ENCODE measurements at places on chromosomes 12 and 14.

DNA sequence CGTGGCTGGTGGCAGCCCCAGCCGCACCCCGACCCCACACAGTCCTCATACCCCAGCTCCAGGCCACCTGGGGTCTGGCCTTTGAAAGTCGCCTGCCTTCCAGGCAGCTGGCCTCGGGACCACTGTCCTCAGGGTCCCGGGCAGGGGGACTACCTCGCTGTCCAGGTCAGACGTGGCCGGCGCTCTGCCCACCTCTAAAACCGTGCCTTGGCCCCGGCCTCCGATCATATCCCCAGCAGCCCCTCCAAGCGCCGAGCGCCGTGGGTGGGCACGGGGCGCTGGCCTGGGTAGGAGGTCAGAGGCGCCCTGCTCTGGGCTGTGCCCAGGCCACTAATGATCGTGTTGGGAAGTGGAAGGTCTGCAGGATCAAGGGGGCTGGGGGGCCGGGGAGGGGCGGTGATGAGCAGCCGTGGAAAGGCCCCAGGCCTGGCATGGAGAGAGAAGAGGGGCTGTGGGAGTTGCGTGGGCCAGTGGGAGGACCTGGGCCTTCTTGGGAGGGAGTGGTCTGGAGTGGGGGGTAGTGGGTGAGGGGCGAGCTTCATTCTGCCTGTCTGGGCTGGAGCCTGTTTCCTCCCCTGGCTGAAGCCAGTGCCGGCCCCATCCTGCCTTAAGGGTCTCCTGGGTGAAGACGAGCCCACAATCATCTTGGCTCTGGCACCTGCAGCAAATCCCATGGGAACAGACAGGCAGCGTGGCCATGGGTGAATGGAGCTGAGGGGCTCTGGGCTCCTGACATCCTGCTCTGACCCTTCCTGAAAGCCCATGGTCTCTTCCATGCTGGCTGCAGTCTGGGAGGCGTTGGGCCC is 4.9 kb downstream of the TMEM121 start:
- DNase-seq = no peak

DNA sequence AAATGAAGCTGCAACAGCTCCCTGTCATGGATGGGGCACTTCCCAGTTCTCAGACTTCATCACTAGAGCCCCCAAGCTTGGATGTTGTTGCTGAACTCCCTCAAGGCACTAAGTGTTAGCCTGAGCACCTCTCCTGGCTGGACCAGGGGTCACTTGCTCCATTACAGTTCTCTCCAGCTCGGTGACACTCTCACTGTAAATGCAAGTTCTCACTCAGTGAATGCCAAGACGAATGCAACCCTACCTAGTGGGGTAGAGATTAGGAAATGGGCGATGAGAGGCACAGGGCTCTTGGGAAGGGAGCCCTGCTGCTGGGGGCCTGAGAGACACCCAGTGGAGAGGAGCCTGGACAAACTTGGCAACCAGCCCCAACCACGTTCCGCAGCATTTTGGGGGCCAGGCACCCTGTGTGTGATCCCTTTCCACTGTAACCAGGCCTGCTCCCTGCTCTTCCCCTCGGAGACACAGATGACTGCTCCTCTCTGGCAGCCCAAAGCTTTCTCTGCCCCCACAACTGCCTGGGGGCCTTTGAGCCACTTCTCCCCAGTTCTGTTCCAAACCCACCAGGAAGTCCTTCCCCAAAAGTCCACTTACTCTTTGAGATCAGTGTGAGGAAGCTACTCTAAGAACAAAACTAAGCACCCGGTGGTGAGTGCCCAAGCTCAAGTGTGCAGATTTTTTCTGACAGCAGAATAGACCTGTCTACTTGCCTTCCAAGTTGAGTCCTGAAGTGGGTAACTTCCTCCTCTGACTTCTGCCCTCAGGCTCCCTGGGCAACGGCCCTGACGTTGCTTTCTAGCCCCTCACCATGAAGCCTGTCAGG is 8.0 kb upstream of the SELPLG start:
- DNase-seq = no peak

DNA sequence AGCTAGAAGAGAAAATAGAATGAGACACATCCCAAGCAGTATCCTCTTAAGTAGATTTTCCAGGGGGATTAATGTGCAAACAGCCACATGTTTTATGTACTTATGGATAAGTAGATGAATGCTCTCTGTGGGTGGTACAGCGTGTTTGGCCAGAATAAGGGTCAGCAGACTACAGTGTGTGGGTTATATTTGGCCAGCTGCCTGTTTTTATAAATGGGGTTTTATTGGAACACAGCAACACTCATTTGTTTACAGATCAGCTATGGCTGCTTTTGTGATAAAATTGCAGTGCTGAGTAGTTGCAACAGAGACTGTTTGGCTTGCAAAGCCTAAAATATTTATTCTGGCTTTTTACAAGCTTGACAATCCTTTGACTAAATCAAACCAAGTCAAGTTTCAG is 780.2 kb upstream of the SEL1L start:
- DNase-seq = no peak

DNA sequence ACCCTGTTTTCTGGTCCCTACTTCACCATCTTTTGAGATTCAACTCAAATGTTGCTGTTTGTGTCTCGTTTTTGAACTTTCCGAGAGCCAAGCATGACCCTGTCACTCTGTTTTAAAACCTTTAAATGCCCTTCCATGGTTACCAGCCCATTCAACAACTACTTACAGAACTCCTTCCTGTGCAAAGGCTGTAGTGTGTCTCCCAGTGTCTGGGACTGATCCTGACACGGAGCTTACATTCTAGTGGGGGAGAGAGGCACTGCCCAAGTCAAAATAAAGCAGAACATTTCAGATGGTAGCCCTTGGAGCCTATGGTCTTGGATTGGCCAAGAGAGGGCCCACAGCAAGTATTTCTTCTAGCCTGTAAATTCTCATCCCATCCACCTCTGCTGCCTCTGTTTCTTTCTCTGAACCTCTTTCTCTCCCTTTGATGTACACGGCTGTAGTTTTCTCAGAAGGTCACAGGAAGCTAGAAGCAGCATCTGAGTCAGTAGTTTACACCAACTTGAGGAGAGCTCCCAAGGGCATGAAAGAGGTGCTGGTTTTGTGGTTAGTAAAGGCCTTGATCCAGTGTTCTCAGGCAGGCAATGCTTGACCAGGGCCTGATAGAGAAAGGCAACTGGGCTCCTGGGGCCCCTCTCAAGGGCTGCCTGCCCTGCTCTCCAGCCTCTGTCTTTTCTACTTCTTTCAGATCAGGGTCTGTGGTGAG is 42.3 kb upstream of the SLC24A4 start:
- DNase-seq = no peak

GRCh38 chr14:77717608-77718305 is 9.9 kb downstream of the SLIRP start:
- no peak for DNase-seq

- no peak for DNase-seq
These were observed 48.4 kb upstream of the FOS start for GRCh38 chr14:75230140-75230792.

DNA sequence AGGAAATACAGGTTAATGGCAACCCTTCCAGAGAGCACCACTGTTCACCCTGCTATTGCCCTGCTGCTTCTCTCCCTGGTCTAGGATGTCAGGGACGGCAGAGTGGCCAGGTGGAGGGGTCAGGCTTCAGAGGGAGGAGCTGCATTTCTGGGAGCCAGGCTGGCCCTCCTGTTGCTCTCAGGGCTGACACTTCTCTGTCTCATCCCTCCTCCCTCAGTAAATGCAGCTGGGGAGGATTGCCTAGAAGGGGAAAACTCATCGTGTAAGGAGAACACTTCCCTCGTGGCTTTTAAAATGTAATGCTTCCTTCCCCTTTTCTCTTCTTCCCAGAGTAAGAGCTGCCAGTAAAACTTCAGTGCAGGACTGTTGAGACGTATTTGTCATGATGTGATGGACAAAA is 20.8 kb downstream of the SUSD6 start:
- DNase-seq = no peak

- DNase-seq = no peak
These were observed 111.9 kb downstream of the SLC41A2 start for GRCh38 chr12:104846056-104846767.

GRCh38 chr14:80231702-80232101 is 20.4 kb upstream of the DIO2 start:
- no peak for DNase-seq

- no peak for DNase-seq
These were observed 49.4 kb upstream of the RERG start for GRCh38 chr12:15270591-15270990.

DNA sequence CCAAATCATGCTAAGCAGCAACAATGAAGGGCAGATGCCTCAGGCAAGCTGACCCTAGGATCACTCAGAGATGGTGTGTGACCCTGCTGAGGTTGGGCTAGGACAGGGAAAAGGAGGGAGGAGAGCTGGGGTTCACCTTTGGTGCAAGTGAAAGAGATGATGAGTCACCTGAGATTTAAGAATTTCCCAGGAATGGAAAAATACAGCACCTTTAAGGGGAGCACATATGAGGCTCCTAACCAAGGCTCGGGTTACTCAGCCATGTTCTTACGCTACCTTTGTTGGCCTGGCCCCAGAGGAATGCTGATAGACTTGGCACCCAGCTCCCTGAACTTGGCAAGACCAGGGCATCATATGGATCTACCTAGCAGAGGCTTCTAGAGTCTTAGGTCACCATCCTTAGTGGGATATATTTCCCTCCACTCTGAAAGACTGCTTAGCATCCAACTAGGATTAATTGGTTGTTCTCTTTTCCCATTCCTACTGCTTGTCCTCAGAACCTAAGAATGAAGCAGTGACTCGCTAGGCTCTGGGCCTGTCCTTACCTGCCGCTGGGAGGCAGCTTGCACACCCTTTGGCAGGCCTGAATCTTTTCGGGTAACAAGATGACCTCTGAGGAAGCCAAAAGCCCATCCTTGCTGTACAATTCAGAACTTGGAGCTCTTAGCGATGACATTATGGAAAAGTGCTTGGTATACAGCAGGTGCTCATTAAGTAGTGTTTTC is 4.0 kb upstream of the NAA25 start:
- DNase-seq = no peak

- DNase-seq = no peak
These were observed 3.9 kb downstream of the DTX1 start for GRCh38 chr12:113060336-113060960.

DNA sequence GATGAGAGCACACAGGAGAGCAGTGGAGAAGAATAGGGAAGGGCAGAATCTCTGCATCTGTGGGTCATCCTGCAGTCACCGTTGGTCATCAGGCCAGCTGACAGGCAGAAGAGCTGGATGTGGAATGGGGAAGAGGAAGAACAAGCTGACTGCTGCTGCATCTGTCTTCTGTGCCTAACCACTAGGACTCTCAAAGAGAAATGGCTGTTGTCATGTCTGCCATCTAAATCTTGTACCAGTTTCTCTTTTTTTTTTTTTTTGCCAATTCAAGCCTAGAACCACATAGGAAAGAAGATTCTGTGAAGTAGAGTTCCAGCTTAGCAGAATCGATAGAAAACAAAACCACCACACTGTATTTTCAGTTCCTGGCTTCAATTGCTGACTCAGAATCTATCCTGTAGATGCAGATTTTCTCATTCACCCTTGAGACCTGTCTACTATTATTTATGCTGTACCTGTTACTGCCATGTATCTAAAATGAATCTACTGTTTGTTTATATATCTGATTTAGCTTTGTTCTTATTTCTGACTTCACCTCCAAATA is 421.9 kb upstream of the PRICKLE1 start:
- no peak for DNase-seq

DNA sequence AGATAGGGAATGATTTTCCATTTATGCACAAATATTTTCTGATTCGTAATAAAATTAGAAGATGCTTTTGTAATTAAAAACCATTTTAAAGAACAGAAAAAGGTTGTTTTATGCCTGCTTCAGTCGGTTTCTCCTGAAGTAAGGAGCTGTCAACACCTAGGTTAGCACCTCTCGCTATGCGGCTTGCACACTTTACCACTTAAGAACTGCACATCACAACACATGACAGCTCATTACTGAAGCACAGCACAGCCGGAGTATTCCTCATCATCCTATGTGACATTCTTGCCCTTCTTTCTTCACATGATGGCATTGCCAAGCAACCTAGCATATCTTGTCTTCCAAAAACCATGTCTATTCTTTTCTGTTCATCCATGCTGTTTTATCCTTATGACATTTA is 5.4 kb upstream of the WIF1 start:
- no peak for DNase-seq

DNA sequence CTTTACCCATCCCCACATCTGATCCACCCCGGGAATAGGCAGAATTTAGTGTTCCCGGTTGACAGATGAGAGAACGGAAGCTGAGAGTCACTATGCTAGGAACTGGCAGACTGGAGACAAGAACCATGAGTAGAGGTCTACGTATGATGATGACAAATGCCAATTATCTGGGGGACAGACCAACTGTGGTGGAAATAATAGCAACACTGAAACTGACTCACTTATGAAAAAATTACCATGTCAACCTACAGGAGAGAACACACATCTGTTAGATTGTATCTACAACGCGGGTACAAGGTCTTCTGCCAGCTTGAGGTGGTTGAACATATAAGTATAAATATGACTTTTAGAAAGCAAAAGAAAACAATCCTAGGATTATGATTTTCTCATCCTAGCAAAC is 15.4 kb upstream of the SELPLG start:
- DNase-seq = no peak

- DNase-seq = no peak
These were observed 20.9 kb upstream of the HECTD1 start for GRCh38 chr14:31228533-31228932.

- DNase-seq = no peak
These were observed 44.3 kb upstream of the TMPO start for GRCh38 chr12:98471085-98471484.

GRCh38 chr14:63573581-63573980 is 30.4 kb upstream of the PPP2R5E start:
- no peak for DNase-seq

GRCh38 chr12:7994731-7995205 is 37.7 kb upstream of the FOXJ2 start:
- DNase-seq = no peak

GRCh38 chr12:59699421-59700152 is 103.8 kb downstream of the SLC16A7 start:
- DNase-seq = no peak

GRCh38 chr12:77995436-77996167 is 164.9 kb downstream of the NAV3 start:
- DNase-seq = no peak

DNA sequence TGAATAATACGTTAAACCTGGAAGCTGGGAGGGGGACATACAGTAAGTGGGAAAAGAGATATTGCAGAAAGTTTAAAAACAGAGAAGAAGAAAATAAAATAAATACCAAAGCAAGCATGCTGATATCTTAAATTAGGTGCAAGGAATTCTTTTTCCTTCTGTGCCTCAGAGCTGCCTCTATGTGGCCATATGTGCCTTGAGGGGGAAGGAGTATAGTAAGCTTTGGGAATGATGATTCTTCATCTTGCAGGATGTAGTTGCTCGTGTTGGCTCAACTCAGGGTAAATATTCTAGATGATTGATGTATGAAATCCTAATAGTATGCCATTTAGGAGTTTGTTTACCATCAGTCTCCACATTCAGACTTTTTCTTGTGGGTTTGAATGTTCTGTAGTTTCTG is 251.4 kb downstream of the RGS6 start:
- no peak for DNase-seq

DNA sequence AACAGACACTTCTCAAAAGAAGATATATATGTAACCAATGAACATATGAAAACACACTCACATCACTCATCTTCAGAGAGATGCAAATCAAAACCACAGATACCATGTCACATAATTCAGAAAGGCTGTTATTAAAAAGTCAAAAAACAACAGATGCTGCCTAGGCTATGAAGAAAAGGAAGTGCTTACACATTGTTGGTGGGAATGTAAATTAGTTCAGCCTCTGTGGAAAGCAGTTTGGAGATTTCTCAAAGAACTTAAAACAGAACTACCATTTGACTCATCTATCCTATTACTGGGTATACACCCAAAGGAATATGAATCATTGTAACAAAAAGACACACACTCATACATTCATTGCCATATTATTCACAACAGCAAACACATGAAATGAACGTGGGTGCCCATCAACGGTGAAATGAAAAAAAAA is 35.1 kb downstream of the EIF2S3B start:
- no peak for DNase-seq

Data from stimulated activated CD4-positive, alpha-beta T cell treated with anti-CD3 and anti-CD28 coated beads, Interleukin-1b, Interleukin-23, amount 100 ng/mL, for 24 hours (primary cell).